ENCODE measurements at places on chromosomes 13 and 19.

DNA sequence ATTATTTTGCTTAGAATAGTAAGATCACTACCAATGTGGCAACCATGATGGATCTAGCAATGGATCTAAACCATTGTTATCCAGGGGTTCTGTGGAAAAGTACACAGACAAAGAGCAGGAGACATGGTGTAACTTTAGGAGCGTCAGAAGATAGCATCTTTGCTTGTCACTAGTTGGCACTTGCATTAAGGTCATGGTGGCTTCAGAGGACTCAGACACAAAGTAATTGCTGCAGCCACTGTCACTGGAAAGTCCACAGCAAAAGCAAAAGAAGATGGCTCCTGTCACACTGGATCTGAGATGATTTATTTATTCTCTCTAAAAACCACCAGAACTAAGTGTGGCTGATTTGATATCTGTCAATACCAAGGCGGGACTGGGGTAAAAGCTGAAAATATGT, 93.3 kb upstream of the PCDH20 start:
- DNase-seq, result no peak

GRCh38 chr19:1805401-1806183, 6.5 kb downstream of the ATP8B3 start:
- DNase-seq, result no peak

- no peak for DNase-seq
Measured at GRCh38 chr13:112998521-112999280, 29.7 kb downstream of the MCF2L start.

DNA sequence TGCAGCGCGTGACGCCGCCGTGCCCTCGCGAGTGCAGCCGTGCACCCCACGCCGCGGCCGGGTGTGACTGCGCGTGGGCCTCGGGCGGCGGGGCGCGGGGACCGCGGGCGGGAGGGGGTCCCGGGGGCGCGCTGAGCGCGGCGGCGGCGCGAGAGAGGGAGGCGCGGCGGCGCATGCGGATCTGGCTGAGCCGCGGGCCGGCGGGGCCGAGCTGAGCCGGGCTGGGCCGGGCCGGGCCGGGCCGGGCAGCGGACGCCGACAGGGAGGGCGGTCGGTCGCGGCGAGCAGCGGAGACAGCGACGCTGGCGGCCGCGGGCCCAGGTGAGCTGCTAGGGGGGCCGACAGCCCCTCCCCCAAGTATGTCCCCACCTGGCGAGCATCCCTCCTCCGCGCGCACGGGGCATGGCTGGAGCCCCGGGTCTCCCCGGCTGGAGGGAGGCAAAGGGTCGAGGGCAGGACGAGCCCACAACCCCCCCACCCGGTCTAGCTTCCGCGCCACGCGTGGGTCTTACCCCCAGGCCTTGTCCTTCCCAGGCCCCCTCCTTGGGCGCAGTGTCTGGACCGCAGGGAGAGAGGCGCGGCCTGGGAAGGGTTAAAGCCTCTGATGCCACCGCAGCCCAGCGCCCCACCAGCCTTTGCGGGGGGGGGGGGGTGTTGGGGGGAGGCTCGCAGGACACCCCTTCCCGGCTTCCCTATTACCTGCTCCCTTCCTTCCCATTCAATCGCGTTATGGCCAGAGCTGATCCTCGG, at the start of gene SPTBN4:
TSS of gene SPTBN4 (plus strand) at position 17 of the 750 bp plus-strand sequence. CDS start 5,621 bp downstream, outside the sequence.
- no peak for DNase-seq

All from germinal center (tissue), 1 donor.